ENCODE measurements at places on chromosomes 6 and 20. TPM values are rescaled to one million over a fixed set of nuclear protein-coding genes. Genes with fewer than 3 reads are reported as not detected.
A peak's percentile ranks its signal among the peaks of the same experiment; 100 is the strongest.

GTPBP2 gene
- total RNA-seq = 24.2 TPM

GRCh38 chr6:3398755-3399696, 57.8 kb downstream of the SLC22A23 start:
- DNase-seq = no peak

DNA sequence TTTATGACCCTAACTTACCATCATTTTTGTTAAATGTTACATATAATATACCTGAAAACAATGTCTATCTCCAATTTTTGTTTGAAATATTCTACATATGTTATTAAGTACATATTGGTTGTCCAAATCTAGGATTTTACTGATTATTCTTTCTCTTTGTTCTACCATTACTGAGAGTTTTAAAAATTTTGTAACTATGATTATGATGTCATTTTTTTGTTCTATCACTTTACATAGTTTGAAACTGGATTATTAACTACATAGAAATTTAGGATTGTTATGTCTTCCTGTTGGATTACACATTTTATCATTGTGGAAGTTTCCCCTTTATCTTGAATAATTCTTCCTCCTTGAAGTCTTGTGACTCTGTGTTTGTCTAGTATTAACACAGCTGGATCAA, 41.2 kb downstream of the LINC00237 start:
- DNase-seq = no peak

DNA sequence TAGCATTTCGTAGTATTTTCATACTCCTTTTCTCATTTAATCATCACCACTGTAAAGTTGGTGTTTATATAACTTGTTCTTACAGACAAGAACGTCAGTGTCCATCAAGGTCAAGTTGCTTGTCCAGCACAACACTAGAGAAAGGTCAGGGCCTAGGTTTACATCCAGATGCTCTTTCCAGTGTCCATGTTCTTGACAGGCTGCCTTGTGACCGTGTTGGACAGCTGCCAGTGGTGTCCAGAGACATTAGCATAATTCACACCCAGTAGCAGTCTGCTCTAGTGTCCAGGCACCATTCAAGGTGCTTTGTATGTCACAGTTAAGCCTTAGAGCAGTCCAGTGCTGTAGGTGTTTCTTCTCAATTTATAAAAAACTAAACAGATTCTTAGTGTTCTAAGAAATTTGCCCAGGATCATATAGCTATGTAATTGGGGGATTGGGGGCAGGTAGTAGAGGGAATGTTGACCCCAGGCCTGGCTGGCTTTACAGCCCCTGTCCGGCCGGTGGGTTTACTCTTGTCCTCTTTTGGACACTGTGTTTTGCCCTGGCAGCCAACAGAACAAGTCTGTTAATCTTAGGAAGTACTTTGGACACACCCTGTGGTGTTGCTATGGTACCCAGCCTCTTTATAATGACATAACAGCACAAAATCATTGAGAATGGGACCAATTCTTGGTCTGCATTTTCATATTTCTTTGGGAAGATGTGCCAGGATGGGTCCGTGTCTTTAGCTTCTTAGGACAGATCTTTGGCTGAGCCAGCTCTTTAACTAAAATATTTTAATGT, 8.0 kb downstream of the STK35 start:
- DNase-seq = peak; percentile 80

CALHM5 gene
- 2.5 TPM for total RNA-seq

- no peak for DNase-seq
Observed at GRCh38 chr6:3881711-3882421, 32.7 kb downstream of the FAM50B start.

GRCh38 chr6:6918216-6918983, 189.4 kb upstream of the RREB1 start:
- no peak for DNase-seq

SLC17A3 gene
- total RNA-seq = not detected

DNA sequence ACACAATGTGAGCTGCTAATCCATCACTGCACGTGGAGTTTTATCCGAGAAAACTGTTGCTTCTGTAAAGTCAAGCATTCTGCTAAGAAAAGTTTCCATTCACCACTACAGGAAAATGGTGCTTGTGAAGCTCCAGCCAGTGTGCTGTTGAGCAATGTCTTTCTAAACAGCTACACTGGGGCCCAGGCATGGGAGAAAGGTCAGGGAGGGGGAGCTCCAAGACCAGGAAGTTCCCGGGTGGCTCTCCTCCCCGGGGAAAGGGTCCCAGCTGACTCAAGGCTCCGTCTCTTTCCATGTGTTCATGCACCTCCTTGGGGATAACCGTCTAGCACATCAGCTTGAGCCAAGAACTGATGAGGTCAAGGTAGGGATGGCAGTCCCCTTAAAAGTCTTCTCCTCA, 20.5 kb downstream of the RPP40 start:
- no peak for DNase-seq

DNA sequence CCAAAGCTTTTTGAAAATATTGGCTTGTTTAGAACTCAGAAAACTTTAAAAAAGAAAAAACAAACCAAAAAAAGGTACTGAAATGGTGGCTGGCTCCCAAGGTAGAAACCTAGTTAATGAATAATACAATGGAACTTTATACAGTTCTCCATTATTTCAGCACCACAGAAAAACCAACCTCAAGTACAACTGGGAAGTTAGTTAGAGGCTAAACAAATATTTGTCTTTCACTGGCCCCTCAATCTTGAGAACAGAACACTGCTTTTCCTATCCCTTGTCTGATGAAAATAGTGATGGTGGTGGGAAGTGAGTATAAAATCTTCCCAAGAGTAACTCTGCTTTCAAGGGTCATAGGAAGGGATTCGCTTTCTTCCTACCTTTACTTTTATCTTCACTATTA, 126.5 kb downstream of the REV3L start:
- no peak for DNase-seq

GRCh38 chr6:149964308-149965193, 808 bp downstream of the ULBP1 start:
- DNase-seq = no peak

OSBPL2 gene
- 40.1 TPM for total RNA-seq

DNA sequence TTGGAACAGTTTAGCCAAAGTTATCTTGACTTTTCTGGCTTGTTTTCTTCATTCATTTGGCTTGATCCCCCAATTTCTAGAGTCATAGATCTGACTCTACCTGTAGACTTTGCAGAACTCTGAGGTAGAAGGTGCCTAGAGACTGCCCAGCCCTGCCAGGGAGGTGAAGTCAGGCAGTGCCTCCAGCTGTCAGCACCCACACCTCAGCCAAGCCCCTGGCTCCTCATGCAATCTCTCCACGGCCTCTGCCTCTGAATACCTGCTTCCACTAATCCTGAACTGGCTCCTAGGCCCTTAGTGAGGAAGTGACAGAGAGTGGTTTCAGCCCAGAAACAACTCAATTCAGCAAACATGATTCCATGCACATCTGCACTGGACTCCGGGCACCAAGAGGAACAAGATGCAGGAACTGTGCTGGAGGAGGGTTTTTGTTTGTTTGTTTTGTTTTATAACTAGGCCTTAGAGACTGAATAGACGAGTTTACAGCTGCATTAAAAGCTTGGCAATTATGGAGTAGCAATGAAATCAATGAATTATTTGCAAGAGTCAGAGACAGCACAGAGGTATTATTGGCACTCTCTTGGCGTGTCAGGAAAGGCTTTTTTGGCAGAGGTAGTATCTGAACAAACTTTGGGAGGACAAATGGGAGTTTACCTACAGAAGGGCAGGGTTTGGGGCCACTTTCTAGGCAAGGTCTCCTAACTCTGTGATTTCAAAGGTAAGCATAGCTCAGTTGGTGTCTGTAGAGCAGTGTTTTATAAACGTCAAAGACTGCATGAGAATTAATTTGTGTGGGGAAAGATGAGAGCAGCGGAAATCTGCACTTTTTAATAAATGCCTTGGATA, 25.2 kb downstream of the TGM3 start:
- no peak for DNase-seq

DNA sequence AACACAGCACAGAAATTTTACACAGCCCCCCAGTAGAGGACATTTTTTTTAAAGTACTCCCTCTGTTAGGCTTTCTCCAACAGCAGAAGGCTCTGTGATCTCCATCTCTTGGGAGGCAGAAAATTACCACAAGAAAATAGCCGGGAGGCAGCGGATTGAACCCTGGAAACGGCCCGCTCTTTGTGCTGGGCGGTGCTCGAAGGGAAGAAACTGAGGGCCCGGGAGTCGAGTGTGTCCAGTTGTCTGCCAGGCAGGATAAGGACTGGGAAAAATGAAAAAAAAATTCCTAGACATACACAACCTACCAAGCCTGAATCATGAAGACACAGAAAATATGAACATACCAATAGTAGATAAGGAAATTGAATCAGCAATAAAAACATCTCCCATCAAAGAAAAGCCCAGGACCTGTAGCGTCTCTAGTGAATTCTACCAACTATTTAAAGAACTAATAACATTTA, 31.5 kb downstream of the POM121L2 start:
- DNase-seq = no peak

DNA sequence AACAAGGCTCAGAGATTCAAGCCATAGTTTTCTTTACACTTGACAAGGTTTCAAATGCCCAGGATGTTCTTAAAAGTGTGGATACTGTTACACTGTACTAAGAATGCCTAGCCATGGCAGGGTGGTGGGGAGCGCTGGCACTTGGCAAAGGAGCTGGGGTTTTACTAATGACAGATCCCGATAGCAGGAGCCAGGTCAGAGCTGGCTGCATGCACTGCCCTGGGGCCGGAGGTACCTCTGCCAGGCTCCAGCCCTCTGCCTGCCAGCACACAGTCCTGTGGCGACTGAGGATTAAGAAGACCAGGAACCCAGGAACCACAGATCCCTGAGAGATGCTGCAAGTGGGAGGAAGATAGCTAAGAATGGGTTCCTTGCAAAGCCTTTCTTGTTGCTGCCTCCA, 260.3 kb downstream of the ALDH8A1 start:
- DNase-seq = no peak

DNA sequence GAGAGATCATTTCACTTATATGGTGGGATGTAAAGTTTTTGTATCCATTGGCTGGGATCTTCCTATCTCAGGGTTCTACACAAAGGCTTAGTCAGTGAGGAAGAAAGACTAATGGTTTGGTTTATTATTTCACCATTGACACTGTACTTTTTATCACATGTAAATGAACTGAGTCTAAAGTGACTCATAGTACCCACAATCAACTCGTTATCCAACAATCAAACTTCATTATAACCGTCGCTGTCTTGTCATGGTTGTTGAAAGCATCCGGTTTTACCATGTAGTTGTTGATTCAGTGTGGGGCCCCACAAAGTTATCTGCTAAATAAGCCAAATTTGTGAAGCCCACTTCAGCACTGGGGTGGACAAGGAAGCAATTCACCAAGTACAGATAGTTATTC, 55.8 kb upstream of the MTRF1L start:
- no peak for DNase-seq

ANKRD66 gene
- total RNA-seq = not detected

GRCh38 chr6:132907231-132907630, 92.9 kb downstream of the RPS12 start:
- DNase-seq = no peak

DNA sequence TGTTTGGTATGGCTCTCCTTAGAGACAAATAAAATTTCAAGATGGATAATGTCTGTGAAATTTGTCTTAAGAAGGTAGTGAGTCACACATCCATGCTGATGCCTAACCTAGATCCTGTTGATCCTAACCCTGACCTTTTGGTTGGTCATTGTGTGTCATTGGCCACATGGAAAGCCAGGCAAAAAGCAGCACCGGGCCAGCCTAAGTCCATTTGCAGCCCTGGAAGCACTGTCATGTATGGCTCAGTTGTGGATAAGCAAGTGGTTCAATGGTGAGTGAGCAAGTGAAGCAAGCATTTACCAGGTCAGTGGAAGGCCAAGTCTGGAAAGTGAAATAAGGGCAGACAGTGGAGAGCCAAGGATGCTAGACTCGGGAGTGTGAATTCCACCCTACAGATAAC, 12.1 kb upstream of the XRN2 start:
- DNase-seq = no peak

DNAAF9 gene
- total RNA-seq = 17.2 TPM

DNA sequence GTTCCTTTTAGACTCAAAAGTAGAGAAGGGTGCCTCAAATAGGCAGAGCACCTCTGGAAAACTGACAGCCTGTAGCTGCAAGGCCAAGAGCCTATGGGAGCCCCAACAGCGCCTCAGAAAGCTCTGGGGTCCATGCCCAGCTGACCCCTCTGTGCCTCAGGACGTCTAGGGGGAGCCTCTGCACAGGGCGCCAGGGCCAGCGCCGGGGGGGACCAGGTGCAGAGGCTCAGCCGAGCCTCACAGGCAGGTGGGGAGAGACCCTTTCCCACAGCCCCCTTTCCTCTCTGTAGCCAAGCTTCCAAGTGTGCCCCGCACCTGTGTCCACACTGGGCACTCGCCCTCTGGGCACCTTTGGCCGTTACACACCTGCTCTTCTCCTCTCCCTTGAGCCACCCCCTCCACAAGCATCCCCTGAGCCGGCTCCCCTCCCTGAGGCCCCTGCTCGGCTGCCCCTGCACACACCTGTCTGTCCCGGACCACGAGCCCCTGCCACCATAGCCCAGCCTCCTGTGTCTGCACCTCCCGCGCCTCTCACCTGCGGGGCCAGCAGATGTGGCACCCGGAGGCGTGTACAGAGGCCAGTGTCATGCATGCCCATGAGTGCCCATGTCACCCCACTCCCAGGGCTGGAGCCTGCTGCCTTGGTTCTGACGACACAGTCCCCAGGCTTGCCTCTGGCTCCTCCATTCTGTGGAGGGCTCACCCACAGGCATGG, 53.2 kb downstream of the GINS1 start:
- no peak for DNase-seq

DNA sequence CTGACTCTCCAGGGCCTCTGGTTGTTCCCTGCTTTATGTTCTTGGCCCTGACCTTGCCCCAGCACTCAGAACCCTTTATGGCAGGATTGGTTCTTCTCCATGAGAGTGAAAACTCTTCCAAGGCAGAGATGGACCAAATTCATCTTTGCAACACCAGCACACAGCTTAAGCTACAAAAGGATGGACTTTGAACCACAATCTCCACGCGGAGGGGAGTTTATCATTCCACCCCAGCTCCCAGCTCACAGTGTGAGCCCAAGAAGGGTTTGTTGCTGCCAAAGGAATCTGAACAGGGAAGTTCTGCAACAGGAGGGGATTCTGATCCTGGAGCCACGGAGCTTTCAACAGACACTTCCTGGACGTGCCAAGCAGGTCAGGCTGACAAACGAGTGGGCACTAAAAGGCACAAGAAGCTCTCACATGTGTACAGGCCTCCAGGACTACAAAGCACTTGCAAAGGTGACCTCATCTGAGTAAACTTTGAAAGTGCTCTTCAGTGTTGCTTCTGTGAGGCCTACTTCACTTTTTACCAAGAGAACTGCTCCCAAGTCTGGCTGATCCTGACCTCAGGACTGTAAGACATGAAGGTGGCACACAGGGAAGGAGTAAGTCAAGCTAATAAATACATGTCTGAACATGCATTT, 8.9 kb downstream of the FITM2 start:
- no peak for DNase-seq

PI3 gene
- total RNA-seq = not detected

DNA sequence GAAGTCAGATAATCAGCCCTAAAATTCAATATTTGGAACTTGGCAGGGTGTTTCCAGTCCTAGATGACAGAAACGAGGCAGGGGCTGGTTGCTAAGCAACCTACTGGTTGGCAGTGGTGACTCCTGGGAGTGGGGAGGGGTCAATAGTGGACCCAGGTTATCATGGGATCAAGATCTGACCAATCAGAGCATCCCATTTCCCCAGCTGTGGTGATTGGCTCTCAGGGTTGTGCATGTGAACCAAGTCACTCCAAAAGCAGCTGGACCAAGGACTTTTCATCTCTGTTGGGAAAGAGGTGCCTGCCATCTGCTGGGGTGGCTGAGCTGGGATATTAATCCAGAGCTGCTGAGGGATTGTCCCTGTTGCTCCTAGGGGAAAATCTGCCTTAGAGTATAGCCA, 253.4 kb downstream of the PREX1 start:
- DNase-seq = no peak

LY6G6F gene
- not detected for total RNA-seq

Measured in left cardiac atrium (tissue), 4 donors.